ENCODE measurements at places on chromosomes 16 and 17.
A peak's percentile ranks its signal among the peaks of the same experiment; 100 is the strongest.

GRCh38 chr16:82681592-82681991, 54.8 kb downstream of the CDH13 start:
- no peak for DNase-seq

- no peak for DNase-seq
Measured at GRCh38 chr16:47956916-47957315, 198.9 kb downstream of the ABCC12 start.

DNA sequence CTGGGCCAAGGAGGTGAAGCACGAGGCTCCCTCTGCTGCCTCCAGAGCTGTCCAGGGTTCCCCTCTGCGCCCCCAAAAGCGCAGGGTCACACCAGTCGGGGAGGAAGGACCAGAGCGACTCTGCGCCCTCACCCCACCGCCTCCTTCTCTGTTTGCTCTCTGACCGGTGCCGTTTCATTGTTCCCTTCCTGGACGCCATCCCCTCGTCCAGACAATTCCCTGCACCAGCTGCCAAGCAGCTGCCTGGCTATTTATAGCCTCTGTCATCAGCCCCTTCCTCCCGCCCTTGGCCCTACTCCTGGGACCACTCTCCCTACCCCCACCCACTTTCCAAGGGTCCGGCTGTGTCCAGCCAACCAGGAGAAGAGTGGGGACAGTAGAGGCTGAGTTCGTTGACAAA, 68.8 kb upstream of the CREBBP start:
- DNase-seq, result no peak

GRCh38 chr17:63819131-63819530, 8.1 kb upstream of the PSMC5 start:
- no peak for DNase-seq

DNA sequence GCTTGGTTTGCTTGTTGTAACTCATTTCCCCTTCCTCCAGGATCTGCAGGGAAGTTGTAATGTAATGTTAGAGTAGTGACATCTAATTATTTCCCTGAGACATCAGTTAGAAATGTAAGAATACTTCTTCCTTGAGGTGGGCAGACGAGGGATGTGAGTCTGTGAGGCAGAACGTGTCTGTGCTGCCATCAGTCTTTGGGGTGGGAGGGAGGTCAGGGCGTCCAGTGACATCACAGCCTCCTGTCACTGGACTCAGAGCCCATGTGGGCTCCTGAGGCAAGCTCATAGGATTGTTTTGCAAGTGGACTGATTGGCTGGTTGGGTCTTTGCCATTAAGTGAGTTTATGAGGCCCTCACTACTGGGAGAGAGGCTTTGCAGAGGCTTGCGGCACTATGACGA, 188.8 kb downstream of the CCDC182 start:
- DNase-seq, result no peak

GRCh38 chr16:24944206-24944605, 71.0 kb downstream of the ARHGAP17 start:
- peak; percentile 39 for DNase-seq

DNA sequence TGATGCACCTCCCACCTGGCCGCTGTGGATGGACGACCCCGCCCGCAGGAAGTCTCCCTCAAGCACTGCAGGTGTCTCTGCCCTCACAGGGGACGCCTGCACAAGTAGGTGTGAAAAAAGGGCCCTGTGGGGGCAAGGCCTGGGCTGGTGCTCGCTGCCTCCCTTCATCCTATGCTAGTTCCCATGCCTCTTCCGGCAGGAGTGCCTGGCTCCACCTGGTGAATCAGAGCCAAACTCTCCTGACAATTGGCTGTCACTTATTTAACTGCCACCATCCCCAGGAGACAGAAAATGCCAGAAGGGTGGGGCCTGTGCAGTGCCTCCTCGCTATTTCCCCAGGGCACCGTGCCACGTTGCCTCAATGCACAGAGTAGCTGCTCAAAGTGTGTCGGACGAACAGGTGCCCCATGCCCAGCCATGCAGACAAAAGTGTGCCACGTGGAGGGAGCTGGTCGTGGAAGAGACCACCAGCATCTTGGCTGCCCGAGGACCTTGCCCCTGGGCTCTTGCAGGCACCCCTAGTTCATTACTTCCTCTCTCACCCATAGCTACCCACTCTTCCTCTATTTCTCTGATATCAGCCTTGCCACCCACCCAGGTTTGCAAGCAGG, 170.7 kb downstream of the SEC14L1 start:
- DNase-seq, result no peak

DNA sequence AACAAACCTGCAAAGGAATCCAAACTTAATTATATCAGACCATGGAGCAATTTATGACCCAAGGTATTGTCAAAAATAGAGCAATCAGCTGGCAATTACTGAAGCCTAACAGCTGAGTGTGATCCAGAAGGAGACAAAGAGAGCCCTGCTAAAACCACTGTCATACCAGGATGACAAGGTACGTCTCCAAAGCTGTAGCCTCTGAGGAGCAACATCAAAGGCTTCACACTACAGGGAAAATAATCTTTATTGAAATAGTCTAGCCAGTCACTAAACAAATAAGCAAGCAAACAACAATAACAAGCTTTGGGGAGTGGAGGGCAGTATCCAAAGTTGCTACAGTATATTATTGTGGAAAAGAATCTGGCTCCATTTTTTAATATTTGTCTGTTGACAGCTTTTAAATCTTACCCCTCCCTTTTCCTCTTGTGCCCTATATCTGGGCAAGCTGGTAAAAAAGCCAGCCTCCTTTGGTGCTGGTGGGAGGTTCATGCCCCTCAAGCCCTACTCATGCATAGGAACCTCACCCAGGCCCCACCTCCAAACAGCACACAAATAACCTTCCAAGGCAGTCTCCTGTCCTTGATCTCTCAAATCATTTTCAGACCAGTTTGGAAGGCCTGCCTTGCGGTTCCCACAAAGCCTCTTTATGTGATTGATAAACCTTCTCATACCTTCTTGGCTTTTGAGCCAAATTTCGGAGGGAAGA, 73.7 kb downstream of the ITFG1 start:
- no peak for DNase-seq

DNA sequence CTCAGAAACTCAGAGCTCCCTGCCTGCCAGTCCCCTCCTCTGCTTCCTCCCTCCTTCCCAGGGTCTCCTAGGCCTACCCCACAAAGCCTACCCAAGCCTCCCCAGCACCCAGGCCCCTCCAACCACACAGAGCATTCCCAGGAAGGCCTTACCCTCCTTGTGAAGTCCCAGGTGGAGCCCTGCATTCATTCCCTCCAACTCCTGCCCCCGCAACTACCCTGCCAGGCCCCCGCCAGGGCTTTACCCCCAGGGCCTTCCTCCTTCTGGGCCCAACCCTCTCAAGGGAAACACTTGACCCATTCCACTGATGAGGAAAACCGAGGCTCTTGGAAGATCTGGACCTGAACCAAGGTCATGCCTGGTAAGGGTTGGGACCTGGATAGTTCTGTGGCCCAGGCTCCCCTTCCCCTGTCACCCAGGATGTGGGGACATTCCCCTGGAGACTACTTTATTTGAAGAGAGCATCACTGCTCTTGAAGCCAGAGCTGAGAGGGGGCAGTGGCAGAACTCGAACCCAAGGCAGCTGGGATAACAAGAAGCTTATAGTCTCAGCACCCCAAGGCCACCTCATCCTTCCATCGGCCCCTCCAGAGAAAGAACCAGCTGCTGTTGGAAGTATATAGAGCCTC, 12.5 kb downstream of the PLLP start:
- DNase-seq, result no peak

DNA sequence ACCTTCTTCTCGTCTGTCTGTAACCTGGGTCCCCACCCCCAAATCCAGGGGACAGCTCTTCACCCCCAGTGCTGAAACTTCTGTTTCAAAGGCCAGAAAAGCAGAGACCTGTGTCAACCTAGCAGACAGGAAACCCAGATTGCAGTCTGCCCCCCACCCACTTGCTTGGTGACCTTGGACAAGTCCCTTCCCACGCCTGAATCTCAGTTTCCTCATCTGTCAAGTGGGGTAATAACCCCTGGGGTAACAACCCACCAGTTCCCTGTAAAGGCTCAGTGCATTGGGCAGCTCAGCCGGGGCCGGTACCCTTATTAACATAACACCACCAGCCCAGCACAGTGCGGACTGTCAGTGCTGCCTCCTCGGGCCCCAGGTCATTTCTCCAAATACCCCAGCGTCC, 1.3 kb downstream of the STX1B start:
- no peak for DNase-seq

DNA sequence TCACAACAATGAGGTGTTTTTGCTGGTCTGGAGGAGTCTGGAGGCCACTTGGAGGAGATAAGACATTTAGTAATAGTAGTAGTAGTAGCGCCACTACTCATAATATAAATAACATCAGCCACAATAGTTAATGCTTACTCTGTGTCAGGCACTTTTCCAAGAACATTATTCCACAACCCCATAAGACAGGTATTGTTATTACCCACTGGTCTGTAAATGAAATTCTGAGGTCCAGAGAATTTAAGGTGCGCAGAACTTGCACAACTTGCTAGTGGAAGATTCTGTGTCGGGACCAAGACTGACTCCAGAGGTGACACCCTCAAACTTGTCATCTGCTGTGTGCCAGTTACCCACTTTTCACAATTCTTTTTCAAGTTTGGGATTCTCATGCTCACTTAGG, 106.5 kb downstream of the MRM1 start:
- no peak for DNase-seq

- DNase-seq, result no peak
Measured at GRCh38 chr17:34201225-34201624, 53.9 kb upstream of the CCL2 start.

DNA sequence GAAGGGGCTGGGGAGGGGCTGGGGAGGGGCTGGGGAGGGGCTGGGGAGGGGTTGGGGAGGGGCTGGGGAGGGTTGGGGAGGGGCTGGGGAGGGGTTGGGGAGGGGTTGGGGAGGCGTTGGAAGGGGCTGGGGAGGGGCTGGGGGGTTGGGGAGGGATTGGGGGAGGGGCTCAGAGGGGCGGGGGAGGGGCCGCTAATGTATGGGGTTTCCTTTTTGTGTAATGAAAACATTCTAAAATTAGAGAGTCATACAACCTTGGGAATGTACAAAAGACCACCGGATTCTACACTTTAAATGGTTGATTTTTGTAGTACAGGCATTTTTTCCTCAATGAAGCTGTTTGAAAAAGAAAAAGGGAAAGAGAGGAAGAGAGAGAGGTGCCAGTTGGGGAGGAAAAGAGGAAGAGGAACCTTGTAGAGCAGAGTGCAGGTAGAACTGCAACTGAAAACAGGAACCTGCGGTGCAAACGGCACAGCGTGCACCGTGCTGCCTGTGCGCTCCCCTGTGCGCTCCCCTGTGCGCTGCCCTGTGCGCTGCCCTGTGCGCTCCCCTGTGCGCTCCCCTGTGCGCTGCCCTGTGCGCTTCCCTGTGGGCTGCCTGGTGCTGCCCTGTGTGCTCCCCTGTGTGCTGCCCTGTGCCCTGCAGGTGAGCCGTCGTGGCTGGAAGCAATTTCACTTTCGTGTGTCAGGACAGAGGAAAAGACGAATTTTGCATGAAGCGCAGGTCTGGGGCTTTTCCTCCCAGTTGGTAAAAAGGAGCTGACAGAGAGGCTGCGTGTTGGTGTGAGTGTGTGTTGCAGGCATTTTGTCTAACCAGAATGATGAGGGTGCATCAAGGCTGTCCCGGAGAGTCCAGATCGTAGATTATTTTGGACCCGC, 40.8 kb downstream of the METRNL start:
- DNase-seq, result no peak

DNA sequence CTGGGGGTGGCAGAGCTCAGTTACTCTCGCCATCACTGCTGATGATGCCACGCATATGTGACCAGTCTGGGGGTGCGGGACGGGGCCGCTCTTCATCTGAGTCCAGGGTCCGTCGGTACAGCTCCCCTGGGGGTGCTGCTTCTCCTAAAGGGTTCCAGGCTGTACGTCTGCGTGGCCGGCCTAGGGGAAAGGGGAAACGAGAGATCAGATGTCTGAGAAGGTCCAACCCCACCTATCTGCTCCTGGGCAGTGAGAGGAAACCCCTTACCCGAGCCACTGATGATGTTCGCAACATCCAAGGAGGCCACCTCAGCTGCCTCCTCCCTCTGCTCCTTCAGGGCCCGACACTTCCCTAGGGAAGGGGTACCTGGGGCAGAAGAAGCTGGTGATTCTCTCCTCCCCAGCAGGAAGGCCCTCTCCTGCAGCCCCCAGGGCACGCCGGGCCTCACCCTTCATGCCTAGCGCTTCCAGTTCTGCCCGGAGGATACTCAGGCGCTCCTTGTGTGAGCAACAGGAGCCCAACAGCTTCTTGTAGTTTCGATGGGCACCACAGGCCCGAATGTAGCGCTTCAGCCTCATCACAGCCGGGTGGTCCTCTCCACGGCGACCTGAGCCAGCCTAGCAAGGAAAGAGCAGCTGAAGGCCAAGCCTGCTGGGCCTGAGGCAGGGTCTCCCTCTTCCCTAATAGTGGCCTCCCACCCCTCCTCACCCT, 2.1 kb downstream of the HIRIP3 start:
- no peak for DNase-seq

DNA sequence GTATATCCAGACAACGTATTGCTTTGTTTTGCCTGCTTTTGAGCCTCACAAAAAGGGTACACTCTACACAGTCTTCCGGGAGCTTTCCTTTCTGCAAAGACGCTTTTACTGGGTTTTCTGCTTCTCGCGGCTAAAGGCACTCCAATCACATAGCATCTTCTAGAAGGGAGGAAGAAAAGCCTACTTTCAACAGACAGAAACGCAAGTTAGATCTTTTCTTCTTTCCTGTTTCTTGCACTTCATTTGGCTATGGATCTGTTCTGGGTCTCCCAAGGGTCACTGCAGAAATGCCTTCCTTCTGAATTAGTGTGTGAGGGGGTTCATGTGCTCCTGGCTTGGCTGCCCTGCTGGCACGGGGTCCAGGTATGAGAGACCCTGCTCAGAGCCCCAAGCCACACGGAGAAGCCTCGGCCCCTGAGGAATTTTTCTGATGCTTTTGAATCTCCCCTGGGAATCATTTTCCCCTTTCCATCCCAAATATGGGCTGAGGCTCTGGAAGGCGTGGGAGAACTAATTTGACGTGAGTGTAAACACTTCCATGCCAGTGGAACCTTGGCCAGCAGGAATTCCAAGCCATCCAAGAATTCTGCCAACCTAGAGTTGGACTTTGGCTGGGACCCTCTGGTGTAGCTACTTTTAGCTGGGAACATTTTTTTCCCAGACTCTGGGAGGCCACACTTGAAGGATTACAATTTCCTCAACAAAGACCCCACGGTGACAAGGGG, 49.6 kb upstream of the NKD1 start:
- no peak for DNase-seq

DNA sequence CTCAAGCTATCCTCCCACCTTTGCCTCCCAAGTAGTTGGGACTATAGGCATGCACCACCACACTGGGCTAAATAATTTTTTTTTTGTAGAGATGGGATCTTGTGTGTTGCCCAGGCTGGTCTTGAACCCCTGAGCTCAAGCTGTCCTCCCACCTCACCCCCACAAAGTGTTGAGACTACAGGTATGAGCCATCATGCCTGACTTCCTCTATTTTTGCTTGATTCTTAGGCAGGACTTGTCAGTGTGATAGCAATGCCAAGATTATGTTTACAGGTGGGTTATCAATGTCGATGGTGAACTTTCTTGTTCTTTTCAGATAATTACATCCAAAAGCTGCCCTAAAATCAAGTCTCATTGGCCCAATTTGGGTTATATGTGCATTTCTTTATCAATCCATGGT, 96.9 kb downstream of the HS3ST4 start:
- no peak for DNase-seq

Data from Caco-2 (cell line).